Activated CD8-positive, alpha-beta memory T cell treated with anti-CD3 and anti-CD28 coated beads, Interleukin-2, amount 50 U/mL, for 4 hours (primary cell): ENCODE measurements at places on chromosomes 5 and 9.

GRCh38 chr5:80854583-80854982 is 105.6 kb upstream of the RASGRF2 start:
- DNase-seq, result no peak

DNA sequence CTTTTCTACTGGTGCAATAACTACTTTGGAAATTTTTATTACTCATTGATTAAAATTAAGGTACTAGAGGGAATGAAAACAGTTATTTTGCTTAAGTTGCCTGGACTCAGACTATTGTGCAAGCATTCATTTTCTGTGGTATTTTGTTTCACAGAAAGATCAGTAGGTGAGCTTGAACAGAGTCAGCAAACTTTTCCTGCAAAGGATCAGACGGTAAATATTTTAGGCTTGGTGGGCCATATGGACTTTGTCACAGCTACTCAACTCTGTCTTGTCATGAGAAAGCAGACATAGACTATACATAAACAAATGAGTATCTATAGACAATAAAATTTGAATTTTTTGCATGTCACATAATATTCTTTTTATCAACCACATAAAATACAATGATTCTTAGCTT is 1036.4 kb downstream of the NR2F1-AS1 start:
- DNase-seq, result no peak

- peak; percentile 44 for DNase-seq
Measured at GRCh38 chr9:34546834-34547827, 24.3 kb upstream of the ENHO start.

- DNase-seq, result no peak
Measured at GRCh38 chr9:97517331-97518089, 16.0 kb downstream of the TMOD1 start.
